ENCODE measurements at places on chromosomes 11 and 22.

DNA sequence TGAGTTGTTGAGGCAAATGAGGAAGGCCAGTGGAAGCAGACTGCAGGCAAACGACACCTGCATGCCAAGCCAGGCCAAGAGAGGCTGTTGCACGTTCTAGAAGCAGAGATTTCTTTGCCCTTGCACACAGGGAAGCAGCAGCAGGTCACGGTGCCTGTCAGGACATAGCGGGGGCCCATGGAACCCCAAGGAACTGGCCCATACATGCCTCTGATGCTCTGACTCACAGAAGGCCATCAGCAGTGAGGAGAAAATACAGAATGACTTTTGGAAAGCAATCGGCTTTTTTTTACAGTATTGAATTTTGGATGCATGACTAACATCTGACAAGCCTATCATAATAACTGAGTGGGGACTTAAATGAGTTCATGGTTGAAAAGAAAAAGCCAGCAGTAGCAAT lies 123.9 kb downstream of the MPPED1 start:
- no peak for DNase-seq

- no peak for DNase-seq
These were observed 22.2 kb upstream of the MUC5B start for GRCh38 chr11:1200611-1201191.

GRCh38 chr11:44885919-44886789 lies 64.5 kb downstream of the TP53I11 start:
- no peak for DNase-seq

GRCh38 chr22:33737662-33738061 lies 182.6 kb downstream of the LARGE1 start:
- no peak for DNase-seq

- no peak for DNase-seq
These were observed 170.5 kb downstream of the CASP12 start for GRCh38 chr11:104727768-104728167.

- DNase-seq, result no peak
These were observed 76.6 kb downstream of the USP35 start for GRCh38 chr11:78265326-78265725.

GRCh38 chr11:72584293-72584938 lies 89.8 kb downstream of the PDE2A start:
- no peak for DNase-seq

DNA sequence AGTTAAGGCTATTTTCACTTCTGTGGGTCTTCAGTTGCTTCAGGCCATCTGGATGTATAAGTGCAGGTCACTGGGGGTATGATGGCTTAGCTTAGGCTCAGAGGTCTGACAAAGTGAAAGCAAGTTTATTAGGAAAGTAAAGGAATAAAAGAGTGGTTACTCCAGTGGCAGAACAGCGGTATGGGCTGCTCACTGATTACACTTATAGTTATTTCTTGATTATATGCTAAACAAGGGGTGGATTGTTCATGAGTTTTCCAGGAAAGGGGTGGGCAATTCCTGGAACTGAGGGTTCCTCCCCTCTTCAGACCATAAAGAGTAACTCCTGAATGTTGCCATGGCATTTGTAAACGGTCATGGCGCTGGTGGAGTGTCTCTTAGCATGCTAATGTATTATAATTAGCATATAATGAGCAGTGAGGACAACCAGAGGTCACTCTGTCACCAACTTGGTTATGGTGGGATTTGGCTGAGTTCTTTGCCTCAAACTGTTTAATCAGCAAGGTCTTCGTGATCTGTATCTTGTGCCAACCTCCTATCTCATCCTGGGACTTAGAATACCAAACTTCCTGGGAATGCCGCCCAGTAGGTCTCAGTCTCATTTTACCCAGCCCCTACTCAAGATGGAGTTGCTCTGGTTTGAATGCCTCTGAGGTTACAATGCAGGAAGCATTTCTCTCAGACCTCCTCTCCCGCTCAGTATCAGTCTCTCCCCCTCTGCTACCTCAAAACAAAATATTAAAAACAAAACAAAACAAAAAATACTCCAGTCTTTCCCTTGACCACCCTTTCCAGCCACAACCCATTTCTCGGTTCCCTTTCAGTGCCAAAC lies 106.6 kb upstream of the SLC22A12 start:
- DNase-seq, result no peak

- DNase-seq, result no peak
These were observed 9.5 kb downstream of the MUC5AC start for GRCh38 chr11:1167256-1167655.

DNA sequence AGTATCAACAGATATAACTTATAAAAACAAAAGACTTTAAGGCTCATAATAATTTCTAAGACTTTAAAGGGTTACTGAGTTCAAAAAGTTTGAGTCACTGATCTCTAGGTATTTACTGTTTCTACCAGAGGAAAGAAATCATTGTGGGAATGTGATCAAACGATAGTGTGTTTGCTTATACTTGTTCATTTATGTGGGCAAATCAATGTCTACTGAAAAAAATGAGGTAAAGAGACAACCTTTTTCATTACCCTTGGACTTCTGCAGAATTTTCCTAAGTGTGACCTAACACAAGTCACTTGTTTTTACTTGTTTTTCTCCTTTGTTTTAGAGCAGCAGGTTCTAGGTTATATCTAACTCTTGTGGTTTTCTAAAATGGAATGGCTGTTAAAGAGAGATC lies 65.4 kb downstream of the PRR5L start:
- DNase-seq, result no peak

DNA sequence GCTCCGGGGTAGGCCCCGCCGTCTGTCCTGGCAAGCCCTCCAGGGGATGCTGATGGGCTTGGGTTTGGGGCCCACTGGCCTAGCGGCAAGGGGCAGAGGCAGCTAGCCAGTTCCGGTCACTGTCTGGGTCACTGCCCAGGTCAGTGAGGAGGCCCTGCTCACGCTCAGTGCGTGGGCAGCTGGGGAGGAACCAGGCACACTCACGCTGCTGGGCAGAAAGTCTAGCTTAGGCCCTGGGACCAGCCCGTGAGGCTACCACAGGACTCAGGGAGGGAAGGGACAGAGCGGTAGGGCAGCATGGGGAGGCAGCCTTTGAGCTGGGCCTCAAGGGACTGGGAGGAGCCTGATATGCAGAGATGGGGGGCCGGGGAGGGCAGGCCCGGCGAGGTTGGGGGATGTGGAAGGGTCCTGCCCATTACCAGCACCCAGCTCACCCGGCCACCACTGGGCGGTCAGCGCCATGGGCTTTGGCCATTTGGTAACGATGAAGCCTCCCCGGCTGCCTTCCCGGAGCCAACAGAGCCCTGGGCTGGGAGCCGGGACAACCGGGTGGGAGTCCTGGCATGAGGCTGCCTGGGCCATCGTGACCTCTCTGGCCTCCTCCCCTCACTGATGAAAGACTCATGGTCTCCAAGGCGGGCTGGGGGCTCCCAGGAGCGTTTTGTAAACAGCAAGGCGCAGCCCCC lies 14.2 kb downstream of the SHISAL1 start:
- no peak for DNase-seq

All from frontal cortex (tissue), 4 donors.